Stimulated activated naive CD4-positive, alpha-beta T cell treated with Interleukin-2 at 50 U/mL for 16 hours (primary cell): ENCODE measurements at places on chromosomes 1 and 21.
A peak's percentile ranks its signal among the peaks of the same experiment; 100 is the strongest.

GRCh38 chr1:7426780-7427604, 344.1 kb upstream of the VAMP3 start:
- no peak for DNase-seq

- no peak for DNase-seq
These were observed 45.8 kb upstream of the NTPCR start for GRCh38 chr1:232904566-232904965.

GRCh38 chr1:54777431-54777830, 13.1 kb upstream of the PARS2 start:
- no peak for DNase-seq

- no peak for DNase-seq
These were observed 4.8 kb downstream of the SLC27A3 start for GRCh38 chr1:153779781-153780541.

- no peak for DNase-seq
These were observed 836 bp downstream of the CD2 start for GRCh38 chr1:116755066-116755465.

DNA sequence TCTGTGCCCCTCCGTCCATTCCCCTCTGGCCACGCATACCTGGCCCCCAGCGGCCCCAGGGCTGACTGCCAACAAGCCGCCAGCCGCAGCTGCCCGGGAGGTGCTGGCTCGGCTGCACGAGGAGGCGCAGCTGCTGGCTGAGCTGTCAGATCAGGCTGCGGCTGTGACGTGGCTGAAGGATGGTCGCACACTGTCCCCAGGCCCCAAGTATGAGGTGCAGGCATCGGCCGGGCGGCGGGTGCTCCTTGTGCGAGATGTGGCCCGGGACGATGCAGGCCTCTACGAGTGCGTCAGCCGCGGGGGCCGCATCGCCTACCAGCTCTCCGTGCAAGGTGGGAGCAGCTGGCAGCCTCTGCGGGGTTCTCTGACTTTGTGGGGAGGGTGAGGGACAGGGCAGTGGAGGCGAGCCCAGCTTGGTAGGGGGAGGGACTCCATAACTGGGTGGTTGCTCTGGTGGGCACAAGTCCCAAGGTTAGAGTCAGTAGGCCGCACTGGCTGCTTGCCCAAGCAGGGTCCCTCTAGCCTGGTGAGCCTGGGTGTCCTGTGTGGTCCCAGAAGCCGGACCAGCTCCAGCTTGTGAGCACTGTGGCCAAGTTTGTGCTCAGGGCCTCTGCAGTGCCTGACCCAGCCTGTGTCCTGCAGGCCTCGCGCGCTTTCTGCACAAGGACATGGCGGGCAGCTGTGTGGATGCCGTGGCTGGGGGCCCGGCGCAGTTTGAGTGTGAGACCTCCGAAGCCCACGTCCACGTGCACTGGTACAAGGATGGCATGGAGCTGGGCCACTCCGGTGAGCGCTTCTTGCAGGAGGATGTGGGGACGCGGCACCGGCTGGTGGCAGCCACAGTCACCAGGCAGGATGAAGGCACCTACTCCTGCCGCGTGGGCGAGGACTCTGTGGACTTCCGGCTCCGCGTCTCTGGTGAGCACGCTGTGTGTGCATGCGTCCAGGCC, 8.8 kb downstream of the OBSCN start:
- DNase-seq = no peak

GRCh38 chr21:46098303-46099141, 610 bp downstream of the COL6A2 start:
- DNase-seq = no peak

- DNase-seq = no peak
These were observed 86.4 kb downstream of the SYF2 start for GRCh38 chr1:25145775-25146393.

DNA sequence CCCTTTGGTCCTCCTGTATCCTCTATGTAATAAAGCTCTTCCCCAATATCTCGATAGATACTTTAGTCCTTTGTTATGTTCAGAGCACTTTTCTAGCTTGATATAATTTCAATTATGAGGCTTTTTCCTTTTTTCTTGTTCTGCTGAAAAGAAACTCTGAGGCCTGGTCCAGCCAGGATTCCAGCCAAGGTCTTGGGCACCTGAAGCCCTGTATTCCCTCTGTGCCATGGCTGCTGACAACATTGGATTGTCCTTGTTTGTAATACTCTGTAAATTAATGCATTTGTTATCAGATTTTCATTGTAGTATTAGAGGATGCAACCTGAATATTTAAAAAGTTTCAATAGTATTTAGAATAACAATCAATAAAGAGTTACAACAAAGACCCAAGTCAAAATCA, 67.9 kb upstream of the ADAMTS5 start:
- DNase-seq = no peak

DNA sequence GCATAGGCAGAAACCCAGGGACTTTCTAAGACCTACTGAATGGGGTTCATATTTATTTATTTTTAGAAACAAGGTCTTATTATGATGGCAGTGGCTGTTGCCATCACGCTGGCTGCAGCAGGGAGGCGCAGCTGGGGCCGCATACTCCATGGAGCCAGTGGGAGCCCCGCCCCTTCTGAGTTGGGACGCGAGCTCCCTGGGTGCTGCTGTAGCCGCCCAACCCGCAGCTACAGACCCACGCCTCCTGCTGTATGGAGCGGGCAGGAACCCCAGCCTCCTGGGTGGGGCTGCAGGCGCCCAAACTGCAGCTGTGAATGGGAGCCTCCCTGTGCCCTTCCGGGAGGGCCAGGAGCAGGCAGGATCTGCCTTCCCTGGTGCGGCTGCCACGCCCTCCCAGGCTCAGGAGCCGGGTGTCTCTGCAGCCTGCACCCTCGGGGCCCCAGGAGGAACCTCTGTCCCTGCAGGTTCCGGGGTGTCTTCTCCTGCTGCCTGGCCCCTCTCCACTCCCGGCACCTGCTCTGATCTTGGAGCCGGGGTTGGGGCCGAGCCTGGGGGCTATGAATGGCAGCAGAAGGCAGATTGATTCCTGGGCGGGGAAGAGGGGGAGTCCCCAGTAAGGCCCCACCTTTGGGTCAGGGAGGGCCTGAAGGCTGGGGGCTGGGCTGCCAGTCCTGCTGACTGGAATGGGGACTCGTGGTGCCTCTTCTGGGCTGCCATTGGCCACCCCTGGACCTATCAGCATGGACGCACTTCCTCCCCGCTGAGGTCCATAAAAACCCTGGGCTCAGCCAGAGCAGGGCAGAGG, 66.5 kb upstream of the LRRN2 start:
- no peak for DNase-seq

GRCh38 chr1:110581682-110582145, 24.4 kb downstream of the KCNA2 start:
- no peak for DNase-seq

GRCh38 chr21:32587120-32587519, 1.8 kb upstream of the TCP10L start:
- no peak for DNase-seq

GRCh38 chr1:37605806-37606474, 10.2 kb upstream of the GNL2 start:
- DNase-seq = no peak

DNA sequence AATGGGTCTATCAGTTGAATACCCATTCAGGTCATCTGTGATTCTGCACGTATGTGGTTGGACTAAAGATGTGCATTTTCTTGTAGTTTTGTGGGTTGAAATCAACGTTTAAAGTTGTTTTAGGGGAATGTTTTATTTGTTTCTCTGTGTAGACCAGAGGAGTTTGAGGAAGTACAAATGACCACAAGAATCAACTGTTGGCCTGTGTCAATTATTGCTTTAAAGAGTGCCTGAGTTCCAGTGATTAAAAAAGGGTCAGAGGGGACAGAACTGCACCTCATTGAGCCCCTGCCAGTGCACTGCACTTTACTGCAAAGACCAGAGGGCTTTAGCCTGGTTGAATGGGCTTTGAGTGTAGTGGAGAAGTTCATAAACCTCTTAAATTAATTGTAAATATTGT, 190.3 kb downstream of the VPS13D start:
- DNase-seq = no peak

DNA sequence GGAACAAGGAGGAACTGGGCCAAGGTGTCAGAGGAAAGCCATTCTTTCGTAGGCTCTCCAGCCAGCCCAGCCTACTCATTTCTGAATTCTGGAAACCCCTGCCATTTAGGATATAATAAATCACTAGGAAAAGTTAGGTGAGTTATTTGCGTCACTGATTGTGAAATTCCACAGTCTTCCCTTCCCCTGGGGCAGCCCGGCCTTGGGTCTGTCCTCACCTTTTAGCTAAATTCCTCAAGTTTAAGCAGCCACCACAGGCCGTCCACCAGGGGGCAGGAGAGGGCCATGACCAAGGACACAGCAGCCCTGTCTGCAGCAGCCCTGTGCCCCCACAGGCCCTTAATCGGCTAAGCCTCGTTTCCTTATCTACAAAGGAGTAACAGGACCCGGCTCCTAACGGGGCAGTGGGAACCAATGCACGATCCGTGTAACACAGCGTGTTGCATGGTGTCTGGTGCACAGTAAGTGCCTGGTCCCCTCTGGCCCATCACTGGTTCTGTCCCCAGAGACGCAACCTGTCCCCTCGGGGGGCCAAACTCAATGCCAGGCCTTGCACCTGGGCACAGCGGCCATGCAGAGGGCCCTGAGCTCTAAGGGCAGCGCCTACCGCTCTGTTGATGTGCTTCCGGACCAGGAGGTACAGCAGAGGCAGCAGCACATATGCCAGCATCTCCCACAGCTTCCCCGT, 18.1 kb downstream of the GPR157 start:
- DNase-seq = peak; percentile 76

- DNase-seq = no peak
These were observed 77.4 kb upstream of the SLFNL1 start for GRCh38 chr1:41098730-41099460.

- no peak for DNase-seq
These were observed 411.6 kb downstream of the SMYD3 start for GRCh38 chr1:246095443-246095842.

- no peak for DNase-seq
These were observed 225.1 kb downstream of the PLA2G4A start for GRCh38 chr1:187053876-187054275.

- no peak for DNase-seq
These were observed 236.9 kb downstream of the TTLL7 start for GRCh38 chr1:83762039-83762365.

GRCh38 chr1:170823120-170823519, 112.2 kb upstream of the MROH9 start:
- DNase-seq = no peak

GRCh38 chr1:2318314-2319278, 72.8 kb downstream of the MORN1 start:
- no peak for DNase-seq

DNA sequence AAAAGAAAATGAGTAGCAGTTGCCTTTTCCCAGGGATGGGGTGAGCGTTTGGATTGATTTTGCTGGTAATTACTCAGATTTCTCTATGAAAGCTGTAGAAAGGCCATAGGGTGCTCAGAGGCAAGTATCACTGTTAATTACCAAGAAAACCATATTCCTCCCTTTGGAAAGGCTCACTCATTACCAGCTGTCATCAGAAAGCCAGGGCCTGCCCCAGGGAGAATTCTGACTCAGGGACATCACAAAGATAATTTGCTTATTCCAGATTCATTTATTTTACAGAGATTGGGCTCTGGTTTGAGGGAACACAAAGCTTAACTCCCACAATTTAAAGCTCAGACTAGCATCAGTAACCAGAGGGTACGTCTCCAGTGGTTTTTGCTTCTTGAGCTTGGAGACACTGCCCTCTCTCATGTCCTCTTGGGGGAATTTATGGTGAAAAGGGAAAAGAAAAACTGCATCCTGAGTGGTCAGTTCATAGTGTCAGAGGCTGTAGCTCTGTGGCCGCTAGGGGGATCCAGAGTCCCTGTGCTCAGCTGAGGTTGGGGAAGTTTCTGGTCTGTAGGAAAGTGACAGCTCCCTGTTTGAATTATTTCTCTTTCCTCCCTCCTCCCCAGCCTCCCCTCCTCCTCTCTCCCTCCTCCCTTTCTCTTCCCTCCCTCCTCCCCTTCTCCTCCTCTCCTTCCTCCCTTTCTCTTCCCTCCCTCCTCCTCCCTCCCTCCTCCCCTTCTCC, 204.3 kb downstream of the KCNJ6 start:
- DNase-seq = peak; percentile 2

DNA sequence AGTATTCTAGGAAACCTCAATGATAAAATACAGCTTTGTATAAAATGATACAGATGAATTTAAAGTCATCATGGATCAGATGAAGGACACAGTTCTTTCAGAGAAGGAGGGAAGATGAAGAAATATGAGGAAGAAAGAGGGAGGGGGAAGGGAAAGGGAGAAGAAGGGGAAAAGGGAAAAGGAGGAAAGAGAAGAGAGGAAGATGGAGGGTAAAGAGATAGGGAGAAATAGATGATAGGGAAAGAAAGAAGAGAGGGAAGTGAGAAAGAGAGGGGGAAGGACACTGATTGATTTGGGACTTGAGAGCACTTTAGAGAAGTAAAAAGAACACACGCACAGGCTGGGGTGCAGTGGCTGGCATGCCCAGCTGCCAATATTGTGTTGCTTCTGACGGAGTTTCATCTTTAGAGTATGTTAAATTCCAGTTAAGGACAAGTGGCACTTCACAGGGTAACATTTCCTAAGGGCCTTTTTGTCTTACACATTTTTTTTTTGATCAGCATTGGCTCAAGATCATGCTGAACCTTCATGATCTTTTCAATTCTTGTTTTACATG, 235.9 kb upstream of the DMRTA2 start:
- no peak for DNase-seq

DNA sequence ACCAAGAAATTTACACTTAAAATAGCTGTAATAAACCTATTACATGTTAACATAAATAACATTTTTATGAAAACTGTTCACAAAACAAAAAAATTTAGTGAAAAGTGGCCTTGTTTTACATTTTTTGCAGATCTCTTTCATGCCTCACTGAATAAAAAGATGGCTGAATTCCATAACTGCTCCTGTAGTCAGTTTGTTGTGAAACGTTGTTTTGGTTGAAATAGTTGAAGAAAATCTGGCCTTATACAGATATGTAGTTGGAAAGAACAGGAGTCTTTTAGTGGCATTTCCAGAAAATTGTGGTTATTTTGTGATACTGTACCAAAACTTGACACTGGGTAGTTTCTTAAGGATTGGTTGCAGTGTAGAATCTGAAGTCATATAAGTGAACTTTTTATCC, 18.1 kb downstream of the ITSN1 start:
- no peak for DNase-seq

DNA sequence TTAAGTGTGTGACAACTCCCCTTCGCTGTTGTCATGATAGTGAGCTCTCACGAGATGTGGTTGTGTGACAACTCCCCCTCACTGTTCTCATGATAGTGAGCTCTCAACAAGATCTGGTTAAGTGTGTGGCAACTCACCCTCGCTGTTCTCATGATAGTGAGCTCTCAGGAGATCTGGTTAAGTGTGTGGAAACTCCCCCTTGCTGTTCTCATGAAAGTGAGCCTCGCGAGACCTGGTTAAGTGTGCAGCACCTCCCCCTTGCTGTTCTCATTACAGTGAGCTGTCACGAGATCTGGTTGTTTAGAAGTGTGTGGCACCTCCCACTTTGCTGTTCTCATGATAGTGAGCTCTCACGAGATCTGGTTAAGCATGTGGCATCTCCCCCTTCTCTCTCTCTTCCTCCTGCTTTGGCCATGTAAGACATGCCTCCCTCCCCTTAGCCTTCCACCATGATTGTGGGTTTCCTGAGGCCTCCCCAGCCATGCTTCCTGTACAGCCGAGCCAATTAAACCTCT, 25.1 kb upstream of the LSS start:
- DNase-seq = peak; percentile 52
